ENCODE measurements at places on chromosomes 1 and 21.

GRCh38 chr1:244216836-244217235 lies 165.8 kb downstream of the ZBTB18 start:
- DNase-seq = no peak

DNA sequence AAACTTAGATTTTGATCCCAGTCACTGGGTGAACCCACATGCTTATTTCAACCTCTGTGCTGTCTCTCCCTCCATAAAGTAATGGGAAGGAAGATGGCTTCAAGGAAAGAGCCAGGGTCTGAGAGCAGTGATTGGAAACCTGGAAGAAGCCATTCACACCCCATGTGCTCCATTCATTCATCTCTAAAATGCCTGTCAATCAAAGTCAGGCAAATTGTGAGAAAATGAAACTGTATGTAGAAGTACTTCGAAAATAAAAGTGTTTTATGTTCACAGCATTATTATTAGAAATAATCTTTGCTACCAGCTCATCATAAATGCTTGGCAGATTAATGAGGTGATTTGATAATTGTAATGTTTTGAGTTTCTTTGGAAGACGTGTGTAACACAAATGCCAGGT lies 61.0 kb downstream of the ACP6 start:
- DNase-seq = no peak

GRCh38 chr1:9296850-9297249 lies 4.2 kb downstream of the SPSB1 start:
- no peak for DNase-seq

- peak; percentile 10 for DNase-seq
Observed at GRCh38 chr1:182484531-182485257, 34.7 kb downstream of the RGSL1 start.

GRCh38 chr1:29736582-29737188 lies 500.4 kb downstream of the PTPRU start:
- no peak for DNase-seq

DNA sequence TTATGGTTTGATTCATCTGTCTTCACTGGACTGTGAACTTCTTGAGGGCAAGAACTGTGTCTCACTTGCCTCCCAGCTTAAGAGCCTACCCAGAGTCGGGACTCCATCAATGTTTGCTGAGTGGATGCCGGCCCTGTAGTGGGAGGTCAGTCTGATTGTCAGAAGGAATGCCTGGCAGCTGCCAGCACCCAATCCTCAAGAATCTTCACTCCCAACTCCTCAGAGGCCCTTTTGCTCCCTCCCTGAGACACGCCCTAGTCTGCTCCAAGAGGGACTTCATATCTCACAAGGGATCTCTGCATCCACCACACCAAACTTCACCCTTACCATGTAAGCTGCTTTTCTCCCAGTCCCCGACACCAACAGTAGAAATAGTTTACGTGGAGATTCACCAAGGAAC lies 15.2 kb upstream of the KDM4A start:
- no peak for DNase-seq

DNA sequence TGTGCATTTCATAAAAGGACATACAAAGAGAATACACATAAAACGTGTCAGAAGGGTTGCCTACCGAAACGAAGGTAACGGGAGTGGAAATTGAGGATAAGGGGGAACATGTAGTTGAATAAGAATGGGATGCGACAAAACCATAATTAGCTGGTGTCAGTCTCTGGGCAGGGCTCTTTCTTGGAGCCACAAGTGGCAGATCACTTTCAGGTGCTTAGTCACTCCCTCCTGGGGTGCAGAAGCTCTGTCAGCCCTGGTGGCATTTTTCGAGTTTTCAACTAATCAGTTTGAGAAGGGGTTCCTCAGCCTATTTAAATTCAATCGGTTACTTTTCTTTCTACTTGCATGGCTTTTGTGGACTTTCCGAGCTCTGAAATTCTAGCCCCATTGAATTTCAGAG lies 133.9 kb upstream of the IGSF21 start:
- no peak for DNase-seq

DNA sequence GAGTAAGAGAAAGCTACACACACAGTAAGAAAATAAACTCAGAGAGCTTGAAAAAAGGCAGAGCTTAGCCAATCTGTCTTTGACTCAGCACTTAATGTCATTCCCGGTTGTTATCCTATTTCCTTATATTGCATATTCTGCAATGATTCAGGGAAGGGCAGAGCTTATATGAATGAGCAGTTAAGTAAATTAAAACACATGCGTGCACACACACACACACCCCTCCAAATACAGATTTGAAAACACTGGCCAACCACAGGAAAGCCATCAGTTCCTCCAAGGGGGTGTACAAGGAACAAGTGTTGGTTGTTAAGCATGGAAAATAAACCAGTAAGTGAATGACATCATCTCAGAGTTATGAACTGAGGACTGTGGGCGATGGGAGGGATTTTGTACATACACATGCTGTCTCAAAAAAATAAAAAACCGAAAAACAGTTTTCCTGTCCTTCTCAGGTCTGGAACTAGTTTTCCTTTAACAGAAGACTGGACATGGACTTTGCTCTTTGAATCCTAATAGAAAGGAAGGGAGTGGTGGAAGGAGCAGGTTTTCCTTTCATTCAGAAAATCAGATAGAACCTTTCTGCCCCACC lies 1.0 kb downstream of the IQGAP3 start:
- no peak for DNase-seq

DNA sequence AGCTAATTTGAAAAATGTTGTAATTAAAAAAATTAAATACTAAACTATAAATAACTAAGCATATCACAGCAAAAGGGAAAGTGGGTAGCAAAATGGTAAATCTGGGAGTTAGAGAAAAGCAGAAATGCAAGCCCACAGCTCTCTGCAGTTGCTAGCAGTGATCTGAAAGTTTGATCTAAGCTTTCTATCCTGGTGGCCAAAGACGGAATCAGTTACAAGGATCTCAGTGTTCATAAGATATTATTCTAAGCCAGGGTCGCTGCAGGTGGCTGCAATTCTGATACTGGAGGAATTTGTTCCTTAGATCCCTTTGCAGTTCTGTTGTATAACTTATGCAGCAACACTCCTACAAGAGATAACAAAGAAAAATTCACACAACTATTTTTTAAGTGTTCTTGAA lies 363.7 kb downstream of the SETD4 start:
- no peak for DNase-seq

- no peak for DNase-seq
Observed at GRCh38 chr1:71738910-71739309, 543.4 kb downstream of the NEGR1 start.

Data from CD4-positive, alpha-beta T cell treated with Interleukin-1 beta for 1 hour (primary cell).